ENCODE measurements at places on chromosomes 16 and 17.

GRCh38 chr16:946048-946395, 24.8 kb downstream of the LMF1 start:
- DNase-seq = no peak

DNA sequence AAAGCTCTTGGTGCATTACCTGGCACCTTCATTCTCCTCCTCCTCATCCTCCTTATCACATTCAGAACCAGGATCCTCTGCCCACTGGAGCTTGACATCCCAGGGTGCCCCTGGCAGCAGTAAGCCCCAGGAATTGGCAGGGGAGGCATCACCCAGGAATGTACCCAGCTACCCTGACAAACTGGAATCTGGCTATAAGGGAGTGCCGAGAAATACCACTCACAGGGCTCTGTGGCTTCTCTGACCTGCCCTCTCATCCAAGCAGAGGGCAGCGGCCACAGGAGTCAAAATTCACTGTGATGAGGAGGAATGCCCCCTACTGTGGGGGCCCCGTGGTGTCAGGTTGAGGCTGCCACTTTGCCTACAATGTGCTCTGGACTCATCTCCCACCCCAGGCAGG, 19.6 kb downstream of the MPP3 start:
- no peak for DNase-seq

- DNase-seq = no peak
Observed at GRCh38 chr17:35708149-35708548, 23.3 kb upstream of the RASL10B start.

- peak; percentile 72 for DNase-seq
Observed at GRCh38 chr17:39144416-39144840, 7.0 kb downstream of the PLXDC1 start.

DNA sequence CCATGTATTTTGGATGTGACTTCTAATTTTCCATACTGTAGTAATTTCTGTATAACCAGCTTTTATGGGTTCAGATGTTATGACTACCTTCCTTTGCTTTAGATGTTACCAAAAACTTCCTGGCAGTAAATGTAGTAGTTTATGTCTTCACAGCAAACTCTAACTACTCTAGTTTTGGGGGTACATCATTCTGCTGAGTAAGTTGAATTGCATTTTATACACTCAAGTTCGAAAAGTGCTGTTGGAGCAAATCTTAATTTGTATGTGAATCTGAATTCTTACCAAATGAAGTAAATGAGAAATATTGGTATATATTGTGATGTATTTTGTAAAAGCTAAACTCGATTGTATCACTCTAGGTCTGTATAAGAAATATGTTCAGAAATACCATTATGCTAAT, 728.3 kb upstream of the CDH8 start:
- no peak for DNase-seq

- no peak for DNase-seq
Observed at GRCh38 chr17:8420041-8420934, 15.4 kb upstream of the NDEL1 start.

GRCh38 chr17:56159826-56160380, 6.6 kb downstream of the ANKFN1 start:
- no peak for DNase-seq

DNA sequence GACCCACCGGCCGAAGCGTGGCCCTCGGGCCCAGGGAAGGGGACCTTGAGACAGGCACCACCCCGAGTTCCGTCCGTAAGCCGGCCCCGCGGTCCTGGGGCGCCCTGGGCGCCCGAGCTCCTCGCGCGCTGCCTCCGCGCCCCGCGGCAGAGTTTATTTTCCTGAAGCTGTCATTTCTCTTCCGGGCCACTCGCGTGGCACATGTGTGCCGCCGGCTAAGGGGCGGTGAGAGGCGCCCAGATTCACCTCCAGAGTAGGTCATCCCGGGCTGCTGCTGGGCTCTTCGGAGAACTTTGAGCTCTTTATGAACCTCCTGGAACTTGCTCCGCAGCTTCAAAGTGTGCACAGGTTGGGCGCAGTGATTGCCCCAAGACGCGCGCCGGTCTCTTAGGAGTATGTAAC, 489 bp downstream of the ZC3H18 start:
- no peak for DNase-seq

DNA sequence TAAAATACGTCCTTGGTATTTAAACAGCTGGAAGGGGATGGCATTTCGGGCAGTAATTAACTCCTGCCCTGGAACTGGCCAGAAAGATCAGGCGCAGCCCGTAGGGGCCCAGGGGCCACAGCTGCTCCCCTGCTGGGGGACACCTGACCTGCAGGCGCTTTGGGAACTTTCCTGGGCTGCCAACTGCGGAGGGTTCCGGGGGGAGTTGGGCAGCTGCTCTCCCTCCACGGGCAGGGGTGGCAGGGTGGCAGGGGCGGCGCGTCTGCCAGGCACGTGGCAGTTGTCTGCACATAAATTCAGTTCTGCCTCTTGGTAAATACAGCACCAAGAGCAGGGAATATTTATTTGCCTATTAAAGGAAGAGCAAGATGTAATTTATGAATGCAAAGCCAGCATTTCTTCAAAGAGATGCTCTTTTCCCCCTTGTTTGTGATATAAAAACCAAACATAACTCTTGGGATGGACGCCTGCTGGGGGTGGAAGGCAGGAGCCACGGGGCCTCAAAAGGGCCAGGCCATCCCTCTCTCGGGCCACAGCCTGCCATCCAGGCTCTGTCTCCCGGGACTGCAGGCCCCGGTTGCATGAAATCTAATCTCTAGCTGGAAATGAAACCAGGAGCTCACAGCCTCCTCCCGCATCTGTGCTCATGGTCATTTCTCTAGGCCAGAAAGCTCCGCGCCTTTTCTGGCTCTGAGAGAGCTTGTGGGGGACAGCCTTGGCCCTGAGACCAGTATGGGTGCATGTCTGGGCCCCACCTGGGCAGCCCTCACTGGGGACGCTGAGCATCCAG, 29.9 kb upstream of the CHMP6 start:
- DNase-seq = no peak

DNA sequence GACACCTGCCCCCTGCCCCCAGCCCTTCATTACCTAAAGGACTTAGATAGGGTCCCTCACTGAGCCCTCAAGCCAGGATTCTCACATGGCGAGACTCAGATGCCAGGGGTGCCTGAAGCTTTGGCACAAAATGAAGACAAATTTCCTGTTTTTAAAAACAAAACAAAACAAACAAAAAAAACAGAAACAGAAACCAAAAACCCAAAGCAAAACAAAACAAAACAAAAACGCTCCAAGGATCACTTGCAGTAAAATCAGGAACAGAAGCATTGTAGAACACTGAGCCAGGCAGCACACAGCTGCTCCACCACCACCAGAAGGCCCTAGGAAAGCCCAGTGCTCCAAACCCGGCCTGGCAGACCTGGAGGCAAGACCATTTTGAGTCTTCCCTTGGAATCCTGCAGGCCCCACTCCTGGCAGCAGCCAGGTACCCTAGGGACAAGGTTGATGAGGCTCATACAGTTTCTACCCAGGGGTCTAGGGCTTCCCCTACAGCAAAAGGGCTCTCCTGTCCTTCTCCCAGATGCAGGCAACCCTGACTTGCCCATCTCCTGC, 20.8 kb downstream of the MYO18A start:
- DNase-seq = no peak

GRCh38 chr17:63395075-63395805, 50.9 kb downstream of the CYB561 start:
- no peak for DNase-seq

DNA sequence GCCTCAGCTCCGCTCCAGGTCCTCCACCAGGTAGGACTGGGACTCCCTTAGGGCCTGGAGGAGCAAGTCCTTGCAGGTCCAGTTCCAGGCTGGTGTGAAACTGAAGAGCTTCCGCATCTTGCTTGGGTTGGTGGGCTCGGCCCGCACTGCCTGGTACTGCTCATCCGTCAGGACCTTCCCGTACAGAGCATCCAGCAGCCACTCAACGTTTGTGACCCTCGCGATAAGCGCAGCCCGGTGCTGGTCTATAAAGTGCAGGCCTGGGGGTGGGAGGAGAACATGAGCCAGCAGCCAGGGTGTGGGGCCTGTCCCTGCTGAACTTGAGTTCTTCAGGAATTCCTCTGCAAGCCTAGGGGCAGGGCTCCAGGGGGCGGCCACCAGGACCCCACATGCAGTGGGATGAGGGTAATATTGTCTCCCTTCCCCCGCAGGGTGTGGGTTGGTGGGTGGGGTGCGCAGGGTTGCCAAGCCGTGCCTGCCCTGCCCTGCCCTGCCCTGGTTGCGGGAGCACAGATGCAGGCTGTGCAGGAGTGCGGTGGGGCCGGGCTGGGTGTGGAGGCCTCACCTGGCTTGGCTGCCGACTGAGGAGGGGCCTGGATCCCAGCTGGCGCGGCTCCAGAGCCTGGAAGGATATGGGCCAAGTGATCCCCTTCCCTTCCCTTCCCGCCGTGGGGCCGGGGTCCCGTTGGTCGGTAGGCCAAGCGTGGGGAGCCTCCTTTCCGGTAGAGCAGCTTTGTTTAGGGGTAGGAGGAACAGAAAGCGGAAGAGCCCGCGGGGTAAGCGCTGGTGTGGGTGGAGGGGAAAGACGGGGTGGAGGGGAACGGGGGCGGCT, 762 bp downstream of the PYCARD start:
- no peak for DNase-seq

- DNase-seq = peak; percentile 51
Observed at GRCh38 chr17:76103274-76104139, at the start of gene EXOC7. Gene EXOC7, minus strand, starts transcription at chr17:76103787. Its CDS starts 95 bp downstream, at chr17:76103692.

DNA sequence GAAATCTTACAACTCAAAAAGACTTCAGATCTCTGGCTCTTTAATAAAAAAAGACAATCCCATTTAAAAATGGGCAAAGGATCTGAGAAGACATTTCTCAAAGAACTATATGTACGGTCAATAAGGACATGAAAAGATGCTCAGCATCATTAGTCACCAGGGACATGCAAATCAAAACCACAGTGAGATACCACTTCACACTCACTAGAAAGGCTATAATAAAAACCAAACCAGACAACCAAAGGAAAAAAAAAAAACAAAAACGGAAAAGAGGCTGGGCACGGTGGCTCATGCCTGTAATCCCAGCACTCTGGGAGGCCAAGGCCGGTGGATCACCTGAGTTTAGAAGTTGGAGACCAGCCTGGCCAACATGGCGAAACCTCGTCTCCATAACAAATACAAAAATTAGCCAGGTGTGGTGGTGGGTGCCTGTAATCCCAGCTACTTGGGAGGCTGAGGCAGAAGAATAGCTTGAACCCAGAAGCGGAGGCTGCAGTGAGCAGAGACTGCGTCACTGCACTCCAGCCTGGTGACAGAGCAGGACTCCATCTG, 1.7 kb upstream of the NPIPB7 start:
- no peak for DNase-seq

GRCh38 chr17:7932949-7933348, 943 bp downstream of the CNTROB start:
- DNase-seq = no peak

DNA sequence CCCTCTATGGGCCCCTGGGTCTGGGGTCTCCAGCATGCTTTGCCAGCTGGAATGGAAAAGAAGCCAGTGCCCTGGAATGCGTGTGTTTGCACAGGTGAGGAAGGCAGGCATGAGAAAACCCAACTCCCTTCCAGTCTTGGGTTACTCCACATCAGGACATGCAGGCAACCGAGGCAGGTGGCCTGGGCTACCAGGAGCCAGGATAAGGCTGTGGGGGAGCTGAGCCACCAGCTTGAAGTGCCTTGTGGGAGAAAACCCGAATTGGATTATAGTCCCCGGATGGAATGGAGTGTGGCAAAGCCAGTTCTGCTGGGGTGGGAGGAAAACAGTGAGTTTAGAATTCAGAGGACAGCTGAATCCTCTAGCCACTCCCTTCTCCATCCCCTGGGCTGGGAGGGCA, 7.2 kb downstream of the SRCIN1 start:
- DNase-seq = peak; percentile 82

DNA sequence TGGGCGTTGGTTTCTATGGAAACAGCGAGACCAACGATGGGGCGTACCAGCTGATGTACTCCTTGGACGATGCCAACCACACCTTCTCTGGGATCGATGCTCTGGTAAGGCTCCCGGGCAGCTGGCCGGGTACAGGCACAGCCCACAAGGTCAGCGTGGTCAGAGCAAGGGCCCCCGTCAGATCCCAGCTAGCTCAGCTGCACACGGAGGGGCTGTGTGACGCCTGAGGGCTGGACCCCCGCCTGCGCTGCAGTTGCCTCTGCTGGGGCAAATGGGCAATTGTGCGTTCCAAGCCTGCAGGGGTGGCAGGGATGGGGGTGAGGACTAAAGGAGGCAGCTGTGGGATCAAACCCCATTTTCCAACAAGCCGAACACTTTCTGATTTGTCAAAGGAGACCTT, 17.5 kb downstream of the TTYH2 start:
- no peak for DNase-seq

DNA sequence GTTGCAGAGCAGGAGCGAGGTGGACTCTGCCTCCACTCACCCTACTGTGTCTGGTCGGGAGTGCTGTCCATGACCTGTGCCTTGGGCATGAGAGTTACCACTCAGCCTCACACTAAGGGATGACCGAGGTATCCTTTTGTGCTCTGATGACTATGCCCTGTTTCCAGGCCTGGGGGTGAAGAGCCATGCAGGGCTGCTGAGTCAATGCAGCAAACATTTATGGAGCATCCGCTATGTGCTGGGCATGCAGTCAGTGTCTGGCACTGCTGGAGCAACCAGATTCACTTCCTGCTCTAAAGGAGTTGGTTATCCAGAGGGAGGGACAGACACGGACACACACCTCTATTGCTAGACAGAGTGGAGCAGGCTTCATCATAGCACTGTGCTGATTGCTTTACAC, 7.6 kb upstream of the HNF1B start:
- DNase-seq = no peak

DNA sequence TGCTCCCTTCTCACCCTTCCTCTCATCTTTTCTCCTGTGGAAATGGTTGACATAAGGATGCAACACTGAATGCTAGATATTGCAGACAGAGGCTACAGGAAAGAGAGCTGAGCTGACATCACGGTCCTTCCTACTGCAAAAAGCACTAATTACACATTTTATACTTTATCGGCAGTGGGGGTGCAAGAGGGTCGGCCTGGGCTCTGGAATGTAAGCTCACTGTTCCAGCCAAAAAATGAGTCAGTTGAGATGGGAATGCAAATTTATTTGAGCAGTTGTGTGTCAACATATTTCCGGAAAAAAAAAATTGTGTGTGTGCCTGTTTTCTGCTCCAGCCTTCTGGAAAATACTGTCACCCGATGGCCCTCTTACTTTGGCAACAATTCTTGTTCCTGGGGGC, 14.1 kb upstream of the MRTFB start:
- DNase-seq = no peak

DNA sequence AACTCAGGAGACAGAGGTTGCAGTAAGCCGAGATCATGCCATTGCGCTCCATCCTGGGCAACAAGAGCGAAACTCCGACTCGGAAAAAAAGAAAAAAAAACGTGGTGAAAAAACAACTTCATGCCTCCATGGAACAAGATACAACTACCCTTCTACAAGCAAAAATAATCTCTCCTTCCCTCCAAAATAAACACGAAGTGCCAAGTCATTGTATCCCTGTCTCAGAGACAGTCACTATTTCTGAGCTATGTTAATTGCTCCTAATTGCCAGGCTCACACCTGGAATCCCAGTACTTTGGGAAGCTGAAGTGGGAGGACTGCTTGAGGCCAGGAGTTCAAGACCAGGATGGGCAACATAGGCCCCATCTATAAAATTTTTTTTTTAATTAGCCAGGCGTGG, 19.0 kb upstream of the SLC16A5 start:
- DNase-seq = no peak

Measured in cerebellar nuclear complex (tissue), 1 donor.